ENCODE measurements at places on chromosomes 13 and 19.

DNA sequence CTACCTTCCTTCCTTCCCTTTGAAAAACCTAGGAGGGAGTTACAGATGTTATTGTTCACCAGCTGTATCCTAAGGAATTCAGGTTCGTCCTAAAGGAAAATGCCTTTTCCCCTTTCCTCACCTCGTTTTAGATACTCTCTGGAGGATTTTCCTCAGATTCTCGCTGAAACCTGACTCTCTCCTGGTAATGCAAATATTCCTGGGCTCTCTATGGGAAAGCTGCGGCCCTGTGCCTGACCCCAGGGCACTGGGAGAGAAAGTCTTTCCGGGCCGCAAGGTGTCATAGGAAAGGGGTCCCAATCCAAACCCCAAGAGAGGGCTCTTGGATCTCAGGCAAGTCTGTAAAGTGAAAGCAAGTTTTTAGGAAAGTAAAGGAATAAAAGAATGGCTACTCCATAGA, 13.1 kb upstream of the OR1M1 start:
- DNase-seq, result no peak

DNA sequence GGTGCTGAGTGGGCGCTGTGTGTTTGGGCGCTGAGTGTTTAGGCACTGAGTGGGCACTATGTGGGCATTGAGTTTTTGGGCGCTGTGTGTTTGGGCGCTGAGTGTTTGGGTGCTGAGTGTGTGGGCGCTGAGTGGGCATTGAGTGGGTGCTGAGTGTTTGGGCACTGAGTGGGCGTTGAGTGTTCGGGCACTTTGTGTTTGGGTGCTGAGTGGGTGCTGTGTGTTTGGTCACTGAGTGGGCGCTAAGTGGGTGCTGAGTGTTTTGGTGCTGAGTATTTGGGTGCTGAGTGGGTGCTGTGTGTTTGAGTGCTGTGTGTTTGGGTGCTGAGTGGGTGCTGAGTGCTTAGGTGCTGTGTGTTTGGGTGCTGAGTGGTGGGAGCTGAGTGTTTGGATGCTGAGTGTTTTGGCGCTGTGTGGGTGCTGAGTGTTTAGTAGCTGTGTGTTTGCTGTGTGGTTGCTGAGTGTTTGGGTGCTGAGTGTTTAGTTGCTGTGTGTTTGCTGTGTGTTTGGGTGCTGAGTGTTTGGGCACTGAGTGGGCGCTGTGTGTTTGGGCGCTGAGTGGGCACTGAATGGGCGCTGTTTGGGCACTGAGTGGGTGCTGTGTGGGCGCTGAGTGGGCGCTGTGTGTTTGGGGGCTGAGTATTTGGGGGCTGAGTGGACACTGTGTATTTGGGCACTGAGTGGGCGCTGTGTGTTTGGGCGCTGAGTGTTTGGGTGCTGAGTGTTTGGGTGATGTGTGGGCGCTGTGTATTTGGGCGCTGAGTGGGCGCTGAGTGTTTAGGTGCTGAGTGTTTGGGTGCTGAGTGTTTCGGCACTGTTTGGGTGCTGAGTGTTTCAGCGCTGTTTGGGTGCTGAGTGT, 47.2 kb upstream of the F7 start:
- no peak for DNase-seq

DNA sequence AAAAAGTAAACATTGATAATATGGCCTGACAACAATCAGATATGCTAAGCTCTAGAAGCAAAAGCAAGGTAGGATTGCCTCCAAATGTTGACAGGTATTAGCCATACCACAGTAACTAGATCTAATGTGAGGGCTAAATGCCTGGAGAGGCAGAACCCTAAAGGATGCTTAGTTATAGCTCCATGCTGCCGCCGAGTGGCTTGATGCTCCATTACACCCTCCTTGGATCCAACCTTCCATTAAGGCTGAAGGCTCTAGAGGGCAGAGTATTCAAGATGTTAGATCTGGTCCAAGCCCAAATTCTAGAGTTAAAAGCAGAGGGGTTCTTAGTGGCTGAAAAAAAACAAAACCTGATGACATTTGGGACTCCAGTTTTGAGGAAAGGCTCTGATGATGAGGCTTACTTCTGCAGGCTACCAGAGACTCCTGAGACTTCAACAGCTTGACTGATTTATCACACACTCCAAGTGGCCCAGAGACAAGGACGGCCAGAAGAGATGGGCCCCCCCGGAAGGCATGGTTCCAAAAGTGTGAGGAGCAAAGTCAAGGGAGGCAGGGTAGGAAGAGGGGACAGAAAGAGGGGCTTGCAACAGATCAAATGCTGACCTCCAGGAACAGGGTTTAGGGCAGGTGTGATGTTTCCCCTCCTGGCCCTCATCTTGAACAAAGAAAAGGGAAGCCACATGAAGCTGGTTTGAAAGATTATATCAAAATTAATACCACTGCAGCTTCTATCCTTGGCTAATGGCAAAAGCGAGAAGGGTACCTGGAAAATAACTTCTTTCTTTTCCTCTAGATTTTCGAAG, 21.9 kb upstream of the CPB2 start:
- no peak for DNase-seq

- no peak for DNase-seq
These were observed 128.8 kb upstream of the GJB6 start for GRCh38 chr13:20360835-20361412.

DNA sequence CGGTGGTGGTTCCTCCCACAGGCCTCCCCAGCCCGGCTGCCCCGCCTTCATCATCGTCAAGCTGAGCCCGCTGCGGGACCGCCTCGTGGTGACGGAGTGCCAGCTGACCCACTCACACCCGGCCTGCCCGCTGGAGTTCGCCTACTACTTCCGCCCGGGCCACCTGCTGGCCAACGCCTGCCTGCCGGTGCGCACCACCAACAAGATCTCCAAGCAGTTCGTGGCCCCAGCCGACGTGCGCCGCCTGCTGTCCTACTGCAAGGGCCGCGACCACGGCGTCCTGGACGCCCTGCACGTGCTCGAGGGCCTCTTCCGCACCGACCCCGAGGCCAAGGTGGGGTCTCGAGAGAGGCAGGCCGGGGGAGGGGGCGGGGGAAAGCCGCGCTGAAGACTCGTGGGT, 12.0 kb downstream of the ZSWIM9 start:
- no peak for DNase-seq

DNA sequence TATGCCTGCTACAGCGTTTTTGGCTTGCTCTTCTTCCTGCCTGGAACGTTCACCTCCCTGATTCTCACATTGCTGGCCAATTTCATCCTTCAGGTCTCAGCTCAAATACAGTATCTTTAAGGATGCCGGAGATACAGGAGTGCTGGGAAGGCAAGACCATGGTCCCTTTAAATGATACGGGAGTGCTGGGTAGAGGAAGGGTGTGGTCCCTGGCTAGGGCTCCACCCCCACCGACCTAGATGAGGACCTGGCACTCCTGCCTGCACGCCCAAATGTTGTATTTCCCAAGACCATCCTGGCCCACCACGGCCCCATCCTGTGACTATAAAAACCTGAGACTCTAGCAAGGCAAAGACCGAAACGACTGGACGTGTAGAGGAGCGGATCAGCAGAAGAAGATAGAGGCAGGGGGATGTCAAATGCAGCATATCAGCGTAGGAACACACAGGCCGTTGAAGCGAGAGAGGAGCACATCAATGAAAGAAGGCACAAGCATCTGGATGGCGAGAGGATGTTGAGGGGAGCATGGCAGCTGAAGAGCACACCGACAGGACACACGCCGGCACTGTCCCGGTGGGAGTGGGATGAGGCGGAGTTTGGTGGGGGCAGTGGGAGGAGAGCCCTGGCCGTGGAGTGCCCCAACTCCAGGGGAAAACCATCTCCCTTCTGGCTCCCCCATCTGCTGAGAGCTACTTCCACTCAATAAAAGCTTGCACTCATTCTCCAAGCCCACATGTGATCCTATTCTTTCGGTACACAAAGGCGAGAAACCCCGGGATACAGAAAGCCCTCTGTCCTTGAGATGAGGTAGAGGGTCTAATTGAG, 74.0 kb downstream of the PCDH9 start:
- DNase-seq, result no peak

All from T-helper 2 cell (primary cell).